Activated CD4-positive, alpha-beta T cell treated with anti-CD3 and anti-CD28 coated beads, Interleukin-2, amount 50 U/mL, for 24 hours (primary cell): ENCODE measurements at places on chromosomes 12 and 14.

DNA sequence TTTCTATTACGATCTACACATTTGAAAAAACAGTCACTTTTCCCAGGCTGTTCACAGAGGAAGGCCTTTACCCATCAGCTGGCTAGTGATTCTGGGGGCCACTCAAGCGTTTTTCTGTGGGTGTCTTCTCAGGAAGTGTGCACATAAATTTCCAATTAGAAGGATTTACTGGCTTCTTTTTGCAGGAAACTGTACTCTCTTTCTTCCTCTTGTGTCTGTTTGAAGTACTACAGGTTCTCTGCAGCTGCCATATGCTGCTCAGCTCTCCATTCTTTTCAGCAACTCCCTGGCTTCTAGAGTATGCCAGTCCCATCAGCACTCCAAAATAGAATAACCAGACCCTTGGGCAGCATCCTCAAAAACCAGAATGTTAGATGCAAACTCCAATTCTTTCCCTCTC, 110.4 kb upstream of the NAV3 start:
- no peak for DNase-seq

DNA sequence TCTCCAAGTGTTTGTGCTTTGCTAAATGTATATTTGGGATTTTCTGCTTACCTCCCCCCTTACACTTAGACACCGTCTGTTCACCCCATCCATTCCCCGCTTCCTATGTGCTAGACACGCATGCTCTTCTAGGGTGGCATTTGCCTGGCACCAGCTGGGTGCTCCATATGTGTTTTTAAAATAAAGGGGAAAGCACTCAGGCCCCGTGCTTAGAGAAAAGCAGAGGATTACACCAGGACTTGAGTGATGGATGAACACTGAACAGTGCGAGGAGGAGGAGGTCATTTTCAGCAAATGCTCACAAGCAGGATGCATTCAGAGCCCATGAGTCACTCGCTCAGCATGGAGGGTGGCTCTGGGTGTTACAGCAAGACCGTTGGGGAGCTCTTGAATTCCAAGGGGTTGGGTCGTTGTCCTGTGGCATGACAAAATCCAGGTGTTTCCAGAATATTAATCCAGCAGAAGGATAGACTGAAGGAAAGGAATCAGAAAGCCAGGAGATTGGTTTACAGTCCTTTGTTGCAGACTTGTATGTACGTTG, 2.9 kb upstream of the BDKRB1 start:
- DNase-seq = no peak

DNA sequence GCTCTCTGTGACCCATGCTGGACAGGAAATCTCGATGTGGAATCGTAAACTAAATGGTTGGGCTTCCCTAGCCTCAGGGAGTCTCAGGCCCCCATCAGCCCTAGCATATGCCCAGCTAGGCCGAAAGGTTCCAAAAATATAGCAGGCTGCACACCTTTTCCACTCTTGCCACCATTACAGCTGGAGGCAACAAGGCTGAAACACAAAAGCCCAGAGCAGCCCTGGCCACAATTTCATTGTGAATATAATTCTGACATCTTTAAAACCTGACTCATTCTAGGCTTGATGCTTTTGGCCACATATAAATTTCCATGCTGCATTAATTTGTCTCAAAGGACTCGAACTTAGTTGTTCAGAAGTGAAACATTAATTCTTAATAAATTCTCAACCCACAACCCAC, 382.2 kb downstream of the GRIN2B start:
- no peak for DNase-seq

GRCh38 chr12:47775100-47775911, 2.3 kb downstream of the SLC48A1 start:
- DNase-seq = no peak

DNA sequence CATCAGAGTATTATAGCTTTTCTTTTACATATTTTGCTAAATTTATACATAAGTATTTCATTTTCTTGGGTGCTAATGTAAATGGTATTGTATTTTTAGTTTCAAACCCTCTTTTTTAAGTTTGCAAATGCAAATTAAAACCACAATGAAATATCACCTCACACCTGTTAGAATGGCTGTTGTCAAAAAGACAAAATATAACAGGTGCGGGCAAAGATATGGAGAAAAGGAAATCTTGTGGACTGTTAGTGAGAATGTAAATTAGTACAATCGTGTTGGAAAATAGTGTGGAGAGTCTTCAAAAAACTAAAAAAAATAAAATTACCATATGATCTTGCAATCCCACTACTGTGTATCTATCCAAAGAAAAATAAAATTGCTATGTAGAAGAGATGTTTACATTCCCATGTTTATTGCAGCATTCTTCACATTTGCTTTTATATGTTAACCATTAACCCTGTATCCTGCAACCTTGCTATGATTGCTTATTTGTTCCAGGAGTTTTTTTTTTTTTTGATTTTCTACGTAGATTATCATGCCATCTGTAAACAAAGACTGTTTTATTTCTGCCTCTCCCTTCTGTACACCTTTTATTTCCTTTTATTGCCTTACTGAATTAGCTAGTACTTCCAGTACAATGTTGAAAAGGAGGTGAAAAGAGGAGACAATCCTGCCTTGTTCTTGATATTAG, 405.4 kb upstream of the MIS18BP1 start:
- DNase-seq = no peak

DNA sequence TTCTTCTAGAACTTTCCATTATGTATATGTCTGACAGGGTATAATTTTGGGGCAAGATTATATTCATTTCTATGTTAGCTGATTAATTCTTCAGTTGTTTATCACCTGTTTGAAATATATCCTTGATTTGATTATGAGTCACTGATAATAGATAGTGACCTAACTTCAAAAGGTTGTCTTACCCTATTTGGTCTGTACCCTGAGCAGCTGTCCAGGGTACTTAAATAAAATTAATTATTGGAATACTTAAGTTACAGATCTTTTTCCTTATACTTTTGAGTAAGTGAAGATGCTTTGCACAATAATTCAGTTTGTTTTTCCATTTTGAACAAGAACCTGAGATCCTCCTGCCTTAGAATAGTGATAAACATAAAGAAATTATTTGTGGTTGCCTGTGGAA, 13.2 kb upstream of the NPAS3 start:
- no peak for DNase-seq

GRCh38 chr12:96073346-96074330, 38.3 kb upstream of the LTA4H start:
- DNase-seq = no peak

- DNase-seq = no peak
Measured at GRCh38 chr14:90614696-90615516, 201.3 kb downstream of the TTC7B start.

DNA sequence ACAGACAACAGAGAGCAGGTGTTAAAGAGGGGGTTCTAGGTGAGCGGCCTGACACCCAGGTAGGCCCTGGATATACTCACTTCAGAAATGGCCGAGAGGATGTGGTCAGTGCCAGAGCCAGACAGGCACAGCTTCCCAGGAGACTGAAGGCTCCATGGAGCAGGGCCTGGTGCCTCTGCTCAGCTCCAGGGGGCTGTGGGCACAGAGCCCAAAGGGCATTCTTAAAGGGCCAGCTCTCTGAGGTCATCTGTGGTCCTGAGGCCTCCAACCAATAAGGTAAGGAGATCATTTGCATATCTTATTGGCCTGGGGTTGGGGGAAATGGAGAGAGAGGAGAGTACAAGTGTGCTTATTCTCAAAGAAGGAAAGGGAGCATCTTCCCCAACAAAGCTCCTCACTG, 9.7 kb upstream of the PCK2 start:
- no peak for DNase-seq

DNA sequence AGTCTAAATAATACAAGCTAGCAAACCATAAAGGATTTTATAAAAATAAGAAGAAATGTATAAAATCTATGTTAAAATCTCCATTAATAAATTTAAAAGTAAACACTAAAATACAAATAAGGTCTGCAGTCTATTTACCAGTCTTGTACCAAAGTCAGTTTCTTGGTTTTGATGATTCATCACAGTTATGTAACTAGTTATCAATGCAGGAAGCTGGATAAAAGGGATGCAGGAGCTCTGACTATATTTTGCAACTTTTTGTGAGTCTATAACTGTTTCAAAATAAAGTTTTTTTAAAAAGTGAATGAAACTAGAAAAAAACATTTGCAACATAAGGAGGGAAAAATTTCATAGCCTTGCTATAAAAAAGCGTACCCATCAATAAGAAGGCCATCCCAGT, 151.5 kb downstream of the DERA start:
- DNase-seq = no peak

DNA sequence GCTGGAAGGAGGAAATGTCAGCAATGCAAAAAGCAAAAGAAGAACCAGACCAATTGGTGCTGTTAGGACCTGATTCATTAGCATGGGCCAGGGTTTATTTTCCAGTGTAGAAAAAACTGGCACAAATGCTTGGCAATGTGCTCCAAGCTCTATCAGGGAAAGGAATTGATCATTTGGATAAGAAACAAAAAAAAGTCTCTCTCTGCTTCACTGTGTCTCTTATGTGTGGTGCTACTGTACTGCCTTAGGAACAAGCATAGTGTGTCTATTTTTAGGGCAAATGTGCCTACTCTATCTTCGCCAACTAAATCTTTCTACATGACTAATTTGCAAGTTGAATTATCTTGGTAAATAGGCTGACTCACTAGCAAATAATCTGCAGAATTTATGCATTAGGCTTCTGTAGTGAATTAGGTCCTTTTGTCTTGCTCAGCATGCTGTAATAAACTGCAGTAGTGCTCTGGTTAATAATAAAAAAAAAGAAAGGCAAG, 236.7 kb downstream of the MDGA2 start:
- DNase-seq = no peak

DNA sequence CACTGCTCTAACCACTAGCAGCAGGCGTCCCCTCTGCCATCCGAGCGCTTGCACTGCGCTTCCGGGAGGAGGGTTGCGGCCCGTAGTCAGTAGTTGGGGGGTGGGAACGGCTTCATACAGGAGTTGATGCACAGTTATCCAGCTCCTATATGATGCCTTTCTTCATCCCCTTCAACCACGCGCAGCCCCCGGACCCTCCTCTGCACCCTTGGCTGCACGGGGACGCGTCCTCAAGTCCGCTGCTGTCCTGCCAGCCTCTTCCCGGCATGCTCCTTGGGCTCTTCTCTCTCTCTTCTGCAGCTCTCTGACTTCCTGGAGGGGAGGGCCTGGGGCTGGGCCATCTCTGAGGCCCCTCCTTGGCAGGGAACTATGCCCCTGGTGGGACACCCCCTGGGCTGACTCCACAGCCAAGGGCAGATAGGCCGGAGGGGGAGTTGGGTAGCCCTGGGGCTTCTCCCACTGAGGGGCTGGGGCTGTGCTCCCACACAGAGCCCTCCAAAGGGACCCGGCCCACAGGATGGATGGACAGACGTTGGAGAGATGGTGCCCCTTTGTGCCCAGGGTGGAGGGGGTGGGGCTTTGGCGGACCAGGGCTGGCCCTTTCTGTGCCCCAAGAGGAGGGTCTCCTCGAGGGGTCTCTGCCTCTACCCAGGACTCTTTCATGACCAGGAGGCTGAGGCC, 29.0 kb downstream of the RTL1 start:
- no peak for DNase-seq

GRCh38 chr14:89862856-89863255, 91.7 kb downstream of the EFCAB11 start:
- no peak for DNase-seq

DNA sequence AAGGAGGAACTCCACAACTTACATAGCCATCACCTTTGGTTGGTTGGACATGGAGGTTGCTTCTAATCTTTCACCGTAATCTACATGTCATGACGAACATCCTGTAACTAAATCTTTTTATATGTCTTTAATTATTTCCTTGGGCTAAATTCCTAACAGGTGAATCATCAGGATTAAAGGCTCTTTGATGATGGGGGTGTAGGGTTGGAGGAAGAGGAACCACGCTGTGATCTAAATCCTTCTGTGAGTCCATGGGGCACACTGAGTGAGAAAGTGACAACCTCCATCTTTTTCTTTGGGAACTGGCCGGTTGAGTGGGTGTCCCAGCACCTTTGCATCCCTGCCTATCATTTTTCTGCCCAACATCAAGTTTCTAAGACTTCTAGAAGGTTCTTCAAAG, 31.1 kb upstream of the MAP1LC3B2 start:
- no peak for DNase-seq

GRCh38 chr14:55438066-55438683, 2.2 kb downstream of the TBPL2 start:
- DNase-seq = no peak

DNA sequence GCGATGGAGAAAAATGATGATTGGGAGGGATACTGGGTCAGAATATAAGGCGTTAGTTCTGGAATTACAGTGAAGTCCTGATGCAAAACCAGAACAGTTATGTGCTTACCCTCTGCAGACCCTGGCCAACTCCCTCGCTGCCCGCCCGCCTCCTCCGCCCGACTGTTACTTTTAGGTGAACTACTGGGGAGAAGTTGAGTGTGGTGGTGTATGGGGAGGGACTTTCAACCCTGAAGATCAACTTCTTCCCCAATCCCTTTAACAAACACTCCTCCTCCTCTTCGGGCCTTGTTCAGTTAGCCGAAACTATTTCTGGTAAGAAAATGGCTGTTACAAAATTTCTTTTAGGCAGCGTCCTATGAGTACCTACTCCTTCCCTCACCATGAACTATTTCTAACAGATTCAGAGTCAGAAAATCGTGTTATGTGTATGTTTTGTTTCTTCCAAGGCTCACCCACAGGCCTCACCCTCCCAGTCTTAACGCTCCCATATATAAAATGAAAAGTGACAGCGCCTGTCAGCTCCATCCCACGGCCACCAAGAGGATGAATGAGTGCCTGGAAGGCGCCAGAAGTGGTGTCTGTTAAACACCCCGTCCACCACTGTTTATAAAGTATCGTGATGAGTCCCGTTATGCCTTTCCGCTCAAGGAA, 1.3 kb downstream of the FBXO33 start:
- DNase-seq = no peak

DNA sequence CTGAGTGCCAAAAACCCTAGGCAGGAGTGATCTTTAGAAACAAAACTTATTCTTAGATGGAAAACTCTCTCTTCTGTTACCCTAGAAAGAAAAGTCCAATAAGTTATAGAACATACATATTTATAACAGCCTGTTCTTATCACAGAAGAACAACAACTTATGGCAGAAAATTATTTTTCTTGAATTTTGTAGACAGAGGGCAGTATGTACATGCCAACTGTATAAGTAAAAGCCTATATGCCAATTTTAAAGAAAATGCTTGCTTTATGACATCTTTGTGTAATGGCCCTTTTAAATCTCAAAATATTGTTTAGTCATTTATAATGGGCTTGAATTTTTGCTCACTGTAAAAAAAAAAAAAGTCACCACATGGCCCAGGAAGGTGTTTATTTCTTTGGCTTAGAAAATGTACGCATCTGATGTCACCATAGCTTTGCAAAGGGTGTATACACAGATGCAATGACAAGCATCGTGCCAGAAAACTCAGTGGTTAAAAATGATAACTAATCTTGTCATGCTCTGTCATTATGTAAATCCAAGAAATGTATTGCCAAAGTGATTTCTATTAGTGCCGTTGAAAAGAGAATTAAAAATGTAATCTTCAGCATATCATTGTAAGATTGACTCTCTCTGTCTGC, 38.3 kb upstream of the GRIP1 start:
- no peak for DNase-seq

DNA sequence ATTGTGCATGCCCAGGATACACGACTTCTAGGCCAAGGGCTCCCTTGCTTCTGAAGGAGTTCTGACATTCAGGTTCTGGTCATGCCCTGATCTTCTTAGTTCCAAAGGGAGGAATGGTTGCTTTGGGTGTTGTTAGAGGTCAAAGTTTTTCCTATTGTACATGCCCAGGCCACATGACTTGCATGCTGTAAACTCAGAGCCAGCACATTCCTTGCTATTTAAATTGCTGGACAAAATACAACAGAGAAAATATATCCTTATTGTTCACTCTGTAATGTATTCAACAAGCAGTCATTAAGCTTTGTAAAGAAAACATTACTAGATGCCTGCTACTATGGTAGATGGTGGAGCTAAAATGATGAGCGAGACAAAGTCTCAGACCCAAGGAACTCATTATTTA, 71.2 kb upstream of the COCH start:
- DNase-seq = no peak
